Caco-2 (cell line): ENCODE measurements at places on chromosomes 16 and 17. TPM values are rescaled to one million over a fixed set of nuclear protein-coding genes. Genes with fewer than 3 reads are reported as not detected.

Gene TERB1
- not detected in 2 replicates for total RNA-seq

Gene SEZ6
- total RNA-seq, result not detected in 2 replicates

Gene RCVRN
- not detected in 2 replicates for total RNA-seq

Gene AMFR
- 101 and 106 TPM in 2 replicates for total RNA-seq

Gene PLEKHH3
- 25.3 and 26.2 TPM in 2 replicates for total RNA-seq

Gene GPR179
- 0.05 TPM in 1 of 2 replicates, not detected in the other for total RNA-seq

Gene C16orf92
- total RNA-seq, result not detected in 2 replicates

Gene KRTAP2-1
- total RNA-seq, result not detected in 2 replicates

Gene CACNG5
- total RNA-seq, result not detected in 2 replicates

Gene TPPP3
- total RNA-seq, result 0.39 and 0.56 TPM in 2 replicates

Gene NUP88
- 52.3 and 56.6 TPM in 2 replicates for total RNA-seq

Gene NPIPB9
- 0.45 and 0.77 TPM in 2 replicates for total RNA-seq

Gene IST1
- total RNA-seq, result 310 and 331 TPM in 2 replicates

Gene SYCE1L
- total RNA-seq, result 4.8 and 8.2 TPM in 2 replicates

Gene SBK1
- 5.5 and 6.7 TPM in 2 replicates for total RNA-seq

DNA sequence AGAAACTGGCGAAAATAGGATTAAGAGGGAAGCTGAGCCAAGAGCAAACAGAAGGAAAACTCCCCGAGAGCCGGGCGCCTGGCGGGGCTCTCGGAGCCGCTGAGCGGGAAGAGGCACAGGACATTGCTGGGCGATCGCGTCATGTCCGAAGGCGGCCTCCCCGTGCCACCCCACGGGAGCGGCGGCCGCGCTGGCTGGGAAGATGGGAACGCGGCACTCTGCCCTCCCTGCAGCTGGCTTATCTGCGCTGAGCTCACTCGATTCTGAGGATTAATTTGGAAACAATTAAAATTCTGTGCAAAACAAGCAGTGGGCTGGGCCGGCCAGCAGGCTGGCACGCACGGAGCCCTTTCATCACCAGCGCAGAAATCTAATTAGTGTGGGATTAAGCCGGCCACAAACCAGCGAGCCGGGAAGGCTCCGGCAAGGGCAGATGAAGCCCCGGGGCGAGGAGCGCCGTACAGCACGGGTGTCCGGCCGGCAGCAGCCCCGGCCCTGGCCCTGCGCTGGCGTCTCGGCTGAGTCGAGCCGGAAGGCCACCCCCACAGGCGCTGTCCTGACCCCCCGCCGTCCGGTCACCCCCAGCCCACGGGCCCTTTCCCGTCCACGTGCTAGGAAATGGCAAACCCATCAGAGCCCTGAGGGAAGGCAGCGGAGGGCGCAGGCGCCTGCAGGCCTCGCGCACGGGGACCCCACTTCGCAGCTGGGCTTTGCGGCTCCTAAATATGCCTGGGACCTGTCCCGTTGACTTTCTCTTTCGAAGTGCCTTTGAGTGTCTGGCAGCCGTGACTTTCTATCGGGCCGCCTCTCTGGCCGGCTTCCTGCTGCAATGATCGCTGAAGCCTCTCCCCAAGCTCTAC is 37.9 kb downstream of the SOX8 start:
- H3K27me3 ChIP-seq, result no peaks in the 10 kb centered on the region; the same call in 1 of the 2 replicates
- H3K4me1 ChIP-seq, result no peaks in the 10 kb centered on the region; the same call in 1 of the 2 replicates
- H3K27ac ChIP-seq, result no peak overlapping the region
- no peak for DNase-seq
- H3K4me3 ChIP-seq, result no peak overlapping the region

- DNase-seq, result no peak
- peak within 1 kb of the TSS; percentile 45 for H3K4me3 ChIP-seq
- no peaks in the 10 kb centered on the region for H3K4me1 ChIP-seq
- no peak within 1 kb of the TSS for H3K27ac ChIP-seq
- H3K27me3 ChIP-seq, result no peaks in the 10 kb centered on the region; the same call in 1 of the 2 replicates
Observed at GRCh38 chr16:3045758-3046640, at the start of gene MMP25. Gene MMP25, plus strand, starts transcription at chr16:3046561. Its CDS starts 357 bp downstream, at chr16:3046918.

DNA sequence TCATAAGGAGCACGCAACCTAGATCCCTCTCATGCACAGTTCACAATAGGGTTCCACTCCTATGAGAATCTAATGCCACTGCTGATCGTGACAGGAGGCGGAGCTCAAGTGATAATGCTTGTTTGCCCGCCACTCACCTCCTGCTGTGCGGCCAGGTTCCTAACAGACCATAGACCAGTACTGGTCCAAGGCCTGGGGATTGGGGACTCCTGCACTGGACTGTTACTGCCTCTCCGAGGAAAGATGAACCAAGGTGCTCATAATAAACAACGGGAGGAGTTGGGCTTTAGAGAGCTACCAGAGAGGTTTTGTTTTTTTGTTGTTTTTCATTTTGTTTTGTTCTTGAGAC is 58.2 kb downstream of the TK2 start:
- no peaks in the 10 kb centered on the region for H3K4me1 ChIP-seq
- H3K27ac ChIP-seq, result no peak overlapping the region
- H3K27me3 ChIP-seq, result no peaks in the 10 kb centered on the region
- DNase-seq, result no peak

DNA sequence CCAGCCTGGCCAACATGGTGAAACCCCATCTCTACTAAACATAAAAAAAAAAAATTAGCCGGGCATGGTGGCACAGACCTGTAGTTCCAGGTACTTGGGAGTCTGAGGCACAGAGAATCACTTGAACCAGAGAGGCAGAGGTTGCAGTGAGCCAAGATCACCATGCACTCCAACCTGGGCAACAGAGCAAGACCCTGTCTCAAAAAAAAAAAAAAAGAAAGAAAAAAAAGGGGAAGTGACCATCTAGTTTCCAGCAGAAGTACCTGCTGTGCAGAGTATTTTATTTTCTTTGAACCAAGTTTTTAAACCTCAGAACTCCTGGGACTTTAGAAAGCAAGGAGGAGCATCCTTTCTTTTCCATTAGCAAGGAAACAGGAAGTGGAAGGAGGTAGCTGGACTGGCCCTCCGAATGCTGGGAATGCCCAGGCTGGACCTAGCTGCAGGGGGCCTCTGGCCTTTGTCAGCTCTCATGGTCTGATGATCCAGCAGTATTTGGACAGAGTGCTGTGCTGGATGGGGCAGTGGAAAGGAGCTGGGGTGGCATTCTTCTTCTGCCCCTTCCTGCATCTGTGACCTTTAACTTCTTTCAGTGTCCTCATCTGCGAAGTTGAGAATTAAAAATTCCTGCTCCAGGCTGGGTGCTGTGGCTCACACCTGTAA is 6.6 kb downstream of the GID4 start:
- no peak overlapping the region for H3K27ac ChIP-seq
- H3K4me1 ChIP-seq, result no peaks in the 10 kb centered on the region
- no peaks in the 10 kb centered on the region for H3K27me3 ChIP-seq
- no peak for DNase-seq
- no peaks in the 10 kb centered on the region; the same call in 1 of the 2 replicates for H3K36me3 ChIP-seq
- no peak overlapping the region for H3K4me3 ChIP-seq

- peak overlapping the region; percentile 96 for H3K4me3 ChIP-seq
- peak overlapping the region; percentile 86 for H3K27ac ChIP-seq
- peak; percentile 55 for DNase-seq
- H3K36me3 ChIP-seq, result peaks cover 6% of the 10 kb centered on the region; the same call in 1 of the 2 replicates
Observed at GRCh38 chr17:81665205-81666091, 957 bp downstream of the OXLD1 start.

- DNase-seq, result no peak
- no peak overlapping the region for H3K27ac ChIP-seq
- no peak overlapping the region for H3K4me3 ChIP-seq
- no peaks in the 10 kb centered on the region for H3K27me3 ChIP-seq
Observed at GRCh38 chr16:85773044-85773443, 22.1 kb upstream of the C16orf74 start.

- H3K36me3 ChIP-seq, result no peaks in the 10 kb centered on the region
- no peaks in the 10 kb centered on the region for H3K27me3 ChIP-seq
- no peaks in the 10 kb centered on the region for H3K4me1 ChIP-seq
- no peak overlapping the region for H3K27ac ChIP-seq
Observed at GRCh38 chr16:84314373-84314772, 19.7 kb downstream of the WFDC1 start.

DNA sequence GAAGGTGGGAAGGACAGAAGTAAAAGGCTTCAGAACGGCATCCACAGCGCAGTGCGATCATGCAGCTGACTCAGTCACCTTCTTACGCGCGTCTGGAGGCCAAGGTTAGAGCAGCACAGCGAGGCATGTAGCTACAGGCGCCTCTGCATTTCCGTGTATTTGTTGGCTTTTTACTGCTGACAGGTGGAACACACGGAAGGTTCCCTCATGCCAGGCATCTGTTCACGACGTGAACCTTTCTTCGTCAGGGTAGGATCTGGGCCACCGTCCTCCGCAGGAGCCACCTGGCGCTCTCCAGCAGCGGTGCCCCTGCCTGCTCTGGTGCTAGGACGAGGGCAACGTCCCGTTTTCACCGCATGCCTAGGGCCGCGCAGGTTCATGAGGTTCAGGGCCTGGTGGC is 15.3 kb downstream of the TMEM204 start:
- H3K4me3 ChIP-seq, result no peak overlapping the region
- no peaks in the 10 kb centered on the region for H3K36me3 ChIP-seq
- no peak overlapping the region for H3K27ac ChIP-seq
- no peaks in the 10 kb centered on the region for H3K27me3 ChIP-seq
- no peaks in the 10 kb centered on the region for H3K4me1 ChIP-seq

DNA sequence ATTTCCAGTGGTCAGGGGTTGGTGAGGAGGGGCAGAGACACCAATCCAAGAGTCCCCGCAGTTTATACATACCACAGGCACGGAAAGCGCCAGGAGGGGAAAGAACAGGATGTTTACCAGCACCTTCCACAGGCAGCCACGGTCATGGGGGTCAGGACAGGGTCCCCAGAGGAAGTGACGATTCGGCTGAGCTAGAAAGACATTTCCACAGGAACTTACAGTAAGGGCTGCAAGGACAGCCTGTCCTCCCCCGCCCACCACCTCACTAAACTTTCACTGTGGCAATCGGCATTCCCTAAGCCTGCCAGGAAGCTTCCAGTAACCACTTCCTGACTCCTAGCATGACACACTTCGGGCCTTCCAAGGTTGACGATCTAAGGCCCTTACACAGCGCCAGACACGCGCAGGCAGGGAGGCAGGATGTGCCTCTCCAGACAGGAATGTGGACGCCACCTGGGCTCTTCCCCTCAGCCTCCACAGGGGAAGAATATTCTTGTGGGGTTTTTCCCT is 1.2 kb upstream of the MT2A start:
- H3K4me1 ChIP-seq, result peaks cover 11% of the 10 kb centered on the region; the same call in 1 of the 2 replicates
- H3K27ac ChIP-seq, result peak overlapping the region; percentile 66
- H3K36me3 ChIP-seq, result no peaks in the 10 kb centered on the region
- H3K4me3 ChIP-seq, result no peak overlapping the region
- no peaks in the 10 kb centered on the region; the same call in 1 of the 2 replicates for H3K27me3 ChIP-seq

- H3K4me1 ChIP-seq, result peaks cover 29% of the 10 kb centered on the region
- H3K27me3 ChIP-seq, result no peaks in the 10 kb centered on the region
- H3K36me3 ChIP-seq, result peaks cover 7% of the 10 kb centered on the region
- no peak for DNase-seq
- H3K27ac ChIP-seq, result peak overlapping the region; percentile 83
Observed at GRCh38 chr17:47649972-47650524, 329 bp downstream of the KPNB1 start.

GRCh38 chr17:77832180-77832560 is 126.3 kb upstream of the TNRC6C start:
- H3K4me3 ChIP-seq, result no peak overlapping the region
- no peak for DNase-seq
- no peak overlapping the region for H3K27ac ChIP-seq
- H3K27me3 ChIP-seq, result no peaks in the 10 kb centered on the region

DNA sequence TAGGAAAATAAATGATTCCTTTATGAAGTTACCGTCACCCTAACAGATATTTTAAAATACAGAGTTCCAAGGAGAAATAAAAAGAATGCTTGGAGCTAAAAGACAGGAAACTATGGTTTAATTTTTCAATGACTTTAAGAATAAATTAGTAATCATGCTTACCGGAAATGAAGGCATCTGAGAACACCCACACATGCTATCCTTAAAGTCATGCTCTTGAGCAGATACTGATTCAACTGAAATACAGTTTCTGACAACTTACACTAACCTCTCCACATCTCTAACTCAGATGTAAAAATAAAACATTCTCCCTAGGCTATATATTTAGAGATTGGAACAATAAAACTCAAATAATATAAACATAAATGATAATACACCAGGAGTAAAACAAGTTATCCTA is 7.8 kb downstream of the PSMD12 start:
- H3K27me3 ChIP-seq, result no peaks in the 10 kb centered on the region
- H3K4me3 ChIP-seq, result no peak overlapping the region
- no peak overlapping the region for H3K27ac ChIP-seq
- H3K4me1 ChIP-seq, result no peaks in the 10 kb centered on the region
- peaks cover 2% of the 10 kb centered on the region for H3K36me3 ChIP-seq
- no peak for DNase-seq

GRCh38 chr17:27756467-27757371 is 43.6 kb downstream of the NOS2 start:
- no peaks in the 10 kb centered on the region for H3K27me3 ChIP-seq
- no peaks in the 10 kb centered on the region for H3K4me1 ChIP-seq
- peak; percentile 87 for DNase-seq
